Ovary (tissue), 10 donors: ENCODE measurements at places on chromosomes 5 and 9.

GRCh38 chr9:72509053-72509452, 12.4 kb upstream of the TMC1 start:
- no peak for DNase-seq

- no peak for DNase-seq
These were observed 239.9 kb upstream of the PANK3 start for GRCh38 chr5:168819004-168819621.

GRCh38 chr9:15553528-15553898, 670 bp downstream of the CCDC171 start:
- no peak for DNase-seq

- DNase-seq = no peak
These were observed 558.5 kb upstream of the ZNF462 start for GRCh38 chr9:106304401-106304920.

DNA sequence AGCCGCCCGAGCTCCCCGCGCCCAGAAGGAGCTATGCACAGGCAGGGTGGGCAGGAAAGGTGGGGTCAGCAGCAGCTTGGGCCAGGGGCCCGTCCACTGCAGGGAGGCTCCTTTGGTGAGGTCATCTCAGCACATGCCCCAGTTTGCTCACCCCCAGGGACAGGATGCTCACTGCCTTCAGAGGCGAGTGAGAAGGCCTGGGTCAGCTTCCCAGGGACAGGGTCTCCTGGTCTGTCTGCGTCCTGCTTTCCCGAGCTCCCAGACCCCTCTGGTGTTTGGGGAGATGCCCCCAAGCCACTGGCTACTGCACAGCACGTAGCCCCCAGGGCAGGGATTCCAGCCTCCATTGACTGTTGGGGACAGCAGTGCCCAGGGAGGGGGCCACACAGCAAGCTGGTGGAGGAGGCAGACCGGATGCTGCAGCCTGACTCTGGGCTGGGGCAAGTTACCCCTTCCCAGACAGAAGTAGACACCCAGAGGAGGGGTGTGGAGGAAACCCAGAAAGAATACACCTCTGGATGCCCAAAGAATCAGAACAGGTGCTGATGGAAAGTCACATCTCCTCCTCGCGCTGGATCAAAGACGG, 581 bp upstream of the SARDH start:
- no peak for DNase-seq

- DNase-seq = no peak
These were observed 610.3 kb upstream of the KLF4 start for GRCh38 chr9:108099854-108100253.
